D721Med (cell line): ENCODE measurements at places on chromosomes 2 and 18.

DNA sequence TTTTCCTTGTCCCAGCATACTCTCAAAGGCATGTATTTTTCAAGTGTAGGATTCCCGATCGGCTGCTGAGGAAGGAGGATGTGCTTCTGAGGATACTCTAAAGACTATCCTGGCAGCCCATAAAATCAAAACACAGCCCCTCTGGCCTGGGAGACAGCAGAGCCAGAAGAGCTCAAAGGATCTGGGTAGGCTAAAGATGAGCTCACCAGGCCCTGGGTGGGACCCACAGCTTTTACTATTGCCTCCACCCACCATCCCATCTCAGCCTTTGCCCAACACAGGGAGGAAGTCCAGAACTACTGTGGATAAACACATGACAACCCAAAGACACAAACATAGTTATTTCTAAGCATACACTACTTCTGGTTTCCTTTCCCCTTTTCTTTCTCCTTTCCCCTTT is 79.1 kb upstream of the ZFP36L2 start:
- no peak for DNase-seq

GRCh38 chr2:241903121-241904010 is 33.8 kb downstream of the RTP5 start:
- DNase-seq = peak; percentile 67

GRCh38 chr2:37876227-37876626 is 48.9 kb upstream of the RMDN2 start:
- DNase-seq = no peak

DNA sequence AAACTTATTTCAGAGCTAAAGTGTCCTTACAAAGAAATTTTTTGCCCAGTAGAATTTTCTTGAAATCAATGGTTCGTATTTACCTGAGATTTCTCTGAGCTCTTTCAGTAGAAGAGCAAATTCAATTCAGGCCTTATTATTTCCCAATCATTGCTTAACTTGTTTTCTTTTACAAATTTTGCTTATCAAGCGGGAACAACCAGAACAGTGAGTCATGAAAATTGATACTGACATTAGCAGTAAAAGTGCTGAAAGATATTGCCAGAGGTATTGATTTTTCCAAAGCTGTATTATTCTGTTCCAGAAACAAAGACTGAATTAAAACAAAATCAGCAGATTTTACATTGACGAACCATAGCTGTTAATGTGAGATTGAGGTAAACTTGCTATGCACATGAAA is 10.1 kb upstream of the RIOK3 start:
- DNase-seq = no peak
